ENCODE measurements at places on chromosomes 5 and 9. TPM values are rescaled to one million over a fixed set of nuclear protein-coding genes. Genes with fewer than 3 reads are reported as not detected.

- DNase-seq = no peak
Observed at GRCh38 chr5:177301503-177302165, 1.9 kb downstream of the RAB24 start.

DNA sequence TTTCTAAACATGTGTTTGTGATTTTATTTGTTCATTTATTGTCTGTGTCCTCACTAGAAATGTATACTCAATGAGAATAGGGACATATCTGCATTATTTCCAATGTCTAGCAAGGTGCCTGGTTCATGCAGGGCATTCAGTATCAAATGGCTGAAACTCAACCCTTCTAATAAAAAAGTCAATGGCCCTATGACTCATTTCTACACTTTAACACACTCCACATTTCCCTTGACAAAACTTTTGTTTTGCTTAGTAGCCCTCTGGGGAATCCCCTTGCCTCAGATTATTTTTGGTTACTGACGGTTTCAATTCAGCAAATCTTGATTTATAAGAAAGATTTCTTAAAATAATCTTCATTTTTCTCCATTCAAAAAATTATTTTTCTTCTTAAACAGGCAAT is 206.0 kb upstream of the DMRTA1 start:
- no peak for DNase-seq

GRCh38 chr9:134951461-134951860 is 33.7 kb upstream of the FCN1 start:
- no peak for DNase-seq

- DNase-seq = peak; percentile 43
Observed at GRCh38 chr5:177362610-177363507, 5.1 kb downstream of the RGS14 start.

DNA sequence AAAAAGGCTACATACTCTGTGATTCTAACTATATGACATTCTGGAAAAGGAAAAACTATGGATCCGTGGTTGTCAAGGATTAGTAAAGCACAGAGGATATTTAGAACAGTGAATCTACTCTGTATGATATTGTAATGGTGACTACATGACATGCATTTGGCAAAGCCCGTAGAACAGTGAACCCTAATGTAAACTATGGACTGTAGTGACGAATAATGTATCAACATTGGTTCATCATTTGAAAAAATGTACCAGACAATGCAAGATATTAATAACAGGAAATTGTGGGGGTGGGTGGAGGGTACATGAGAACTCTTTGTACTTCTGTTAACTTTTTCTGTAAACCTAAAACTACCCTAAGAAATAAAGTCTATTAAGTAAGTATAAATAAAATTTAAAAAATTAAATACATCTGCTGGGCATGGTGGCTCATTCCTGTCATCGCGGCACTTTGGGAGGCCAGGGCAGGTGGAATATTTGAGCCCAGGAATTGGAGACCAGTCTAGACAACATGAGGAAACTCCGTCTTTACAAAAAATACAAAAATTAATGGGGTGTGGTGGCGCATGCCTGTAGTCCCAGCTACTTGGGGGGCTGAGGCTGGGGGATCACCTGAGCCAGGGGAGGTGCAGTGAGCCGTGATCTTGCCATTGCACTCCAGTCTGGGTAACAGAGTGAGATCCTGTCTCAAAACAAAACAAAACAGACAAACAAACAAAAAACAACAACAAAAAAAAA is 101.7 kb upstream of the TBC1D2 start:
- DNase-seq = no peak

DNA sequence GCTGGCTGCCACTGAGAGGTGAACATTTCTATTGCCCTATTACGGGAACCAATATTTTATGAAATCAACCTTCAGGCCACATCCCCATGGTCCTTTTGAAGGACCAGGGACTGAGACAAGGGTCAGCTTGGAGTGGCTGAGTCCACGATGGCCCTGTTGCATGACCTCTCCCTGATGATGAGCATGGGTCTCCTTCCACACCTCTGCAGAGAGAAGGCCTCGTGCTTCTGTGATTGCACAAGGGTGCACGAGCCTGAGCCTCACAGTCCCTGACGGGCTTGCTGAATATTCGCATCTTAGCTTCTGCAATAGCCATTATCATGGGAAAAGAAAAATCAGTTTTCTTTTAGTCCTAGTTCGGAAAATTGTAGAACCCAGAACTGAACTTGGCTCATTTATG is 255.0 kb upstream of the IRX2 start:
- no peak for DNase-seq

GRCh38 chr9:19119801-19120440 is 7.4 kb downstream of the PLIN2 start:
- no peak for DNase-seq

The SLC4A9 gene
- not detected for total RNA-seq

All from tibial nerve (tissue), 4 donors.